Stimulated activated naive CD8-positive, alpha-beta T cell treated with anti-CD3 and anti-CD28 coated beads, Interleukin-15, Interleukin-2, amounts not matched to agents 100 U/mL and 50 U/mL, for 24 hours (primary cell): ENCODE measurements at places on chromosomes 11 and 22.

GRCh38 chr11:95706974-95707387, 82.6 kb downstream of the FAM76B start:
- DNase-seq, result no peak

DNA sequence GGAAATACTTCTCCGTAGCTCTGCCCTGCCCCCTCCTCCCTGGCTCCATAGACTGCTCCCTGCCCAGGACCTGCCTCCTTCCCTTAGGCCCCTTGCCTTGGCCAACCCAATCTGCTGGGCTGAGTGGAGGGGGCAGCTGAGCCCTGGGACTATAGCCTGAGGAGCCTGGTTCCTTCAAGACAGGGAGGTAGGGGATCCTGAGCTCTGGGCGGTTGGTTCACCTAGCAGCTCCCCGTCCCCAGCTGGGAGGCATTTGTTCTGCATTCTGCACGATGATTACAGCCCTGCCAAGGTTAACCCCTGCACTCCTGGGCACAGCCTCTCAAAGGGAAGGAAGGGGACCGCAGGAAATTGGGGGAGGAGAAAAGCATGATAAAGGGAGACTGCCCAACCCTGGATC, 3.6 kb upstream of the CDC42EP1 start:
- no peak for DNase-seq

DNA sequence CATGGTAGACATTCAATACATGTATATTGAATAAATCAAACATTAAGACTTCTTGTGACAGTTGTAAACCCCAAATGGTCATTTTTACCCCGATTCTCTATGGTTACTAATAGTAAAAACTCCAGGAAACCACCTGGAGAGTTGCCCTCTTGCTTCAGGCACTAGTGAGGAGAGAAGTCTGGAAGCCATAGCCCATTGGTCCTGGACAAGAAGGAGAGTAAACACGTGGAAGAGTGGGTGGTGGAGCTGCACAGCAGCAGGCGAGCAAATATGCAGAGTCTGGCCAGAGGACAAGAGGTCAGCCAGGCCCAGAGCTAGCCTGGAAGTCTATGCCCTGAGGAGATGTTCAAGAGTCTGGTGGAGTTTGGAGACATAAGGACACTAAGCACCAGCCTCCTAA, 17.7 kb downstream of the DCHS1 start:
- no peak for DNase-seq

- DNase-seq, result no peak
These were observed 17.8 kb upstream of the RCN1 start for GRCh38 chr11:32072872-32073643.

DNA sequence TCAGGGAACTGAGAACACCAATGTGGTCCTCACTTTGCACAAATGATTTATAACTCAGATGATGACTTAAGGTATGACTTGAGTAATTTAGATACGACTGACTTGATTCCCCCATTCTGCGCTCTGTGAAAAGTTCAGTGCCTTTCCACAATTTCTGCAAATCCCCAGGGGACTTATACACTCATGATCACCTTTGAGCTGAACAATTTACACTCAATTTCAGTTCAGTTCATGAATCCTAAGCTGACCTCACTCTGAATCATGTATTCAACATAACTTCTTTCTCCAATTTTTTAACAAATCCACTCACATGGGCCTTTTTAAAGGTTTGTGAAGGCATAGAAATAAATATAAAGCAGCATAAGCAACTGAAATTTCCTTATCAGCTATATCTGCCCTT, 274.2 kb downstream of the FAM76B start:
- no peak for DNase-seq

- no peak for DNase-seq
These were observed 93.6 kb downstream of the RPL27A start for GRCh38 chr11:8776209-8776608.

DNA sequence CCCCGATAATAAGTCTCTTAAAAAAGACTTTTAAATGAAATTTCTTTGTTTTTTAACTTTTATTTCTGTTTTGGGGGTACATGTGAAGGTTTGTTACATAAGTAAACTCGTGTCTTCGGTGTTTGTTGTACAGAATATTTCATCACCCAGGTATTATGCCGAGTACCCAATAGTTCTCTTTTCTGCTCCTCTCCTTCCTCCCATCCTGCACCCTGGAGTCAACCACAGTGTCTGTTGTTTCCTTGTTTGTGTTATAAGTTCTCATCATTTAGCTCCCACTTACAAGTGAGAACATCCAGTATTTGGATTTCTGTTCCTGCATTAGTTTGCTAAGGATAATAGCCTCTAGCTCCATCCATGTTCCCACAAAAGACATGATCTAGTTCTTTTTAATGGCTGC, 1.6 kb upstream of the GSTP1 start:
- DNase-seq, result no peak

- DNase-seq, result no peak
These were observed 18.0 kb downstream of the SDHAF2 start for GRCh38 chr11:61447601-61448551.

DNA sequence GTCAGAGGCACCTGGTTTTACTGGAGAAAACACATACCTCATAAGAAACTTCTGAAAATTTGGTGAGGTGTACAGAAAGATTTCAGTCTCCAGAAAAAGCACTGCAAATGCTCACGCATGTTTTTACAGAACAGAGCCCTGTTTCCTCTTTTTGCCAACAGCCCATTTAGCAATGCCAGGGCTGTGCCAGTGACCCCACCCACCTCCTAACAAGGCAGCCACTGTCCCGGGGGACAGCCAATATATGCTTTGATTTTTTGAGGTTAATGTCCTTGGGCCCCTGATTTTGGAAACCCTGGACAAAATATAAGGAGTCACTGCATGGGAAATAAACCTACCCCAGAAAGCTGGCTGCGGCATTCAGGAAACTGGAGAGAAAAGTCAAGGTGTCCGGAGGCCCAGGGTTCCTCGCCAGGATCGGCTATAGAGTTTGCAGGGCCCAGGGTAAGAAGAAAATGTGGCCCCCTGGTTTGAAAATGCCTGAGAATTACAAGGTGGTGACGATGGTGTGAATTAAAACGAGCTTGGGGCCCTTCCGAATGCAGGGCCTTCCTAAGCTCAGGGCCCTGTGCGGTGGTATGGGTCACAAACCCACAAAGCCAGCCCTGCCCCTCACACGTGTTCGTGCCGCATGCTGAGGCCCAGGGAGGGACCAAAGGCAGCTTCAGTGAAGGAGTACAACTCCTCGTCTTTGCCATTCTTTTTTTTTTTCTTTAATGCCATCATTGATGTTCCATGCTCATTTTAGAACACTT, 71.1 kb upstream of the WNT7B start:
- DNase-seq, result no peak

- DNase-seq, result no peak
These were observed 110.0 kb upstream of the SYN3 start for GRCh38 chr22:33167998-33168790.
